Stimulated activated CD8-positive, alpha-beta memory T cell treated with anti-CD3 and anti-CD28 coated beads, Interleukin-4, amount 100 ng/mL, for 4 hours (primary cell): ENCODE measurements at places on chromosomes 3 and 15.

DNA sequence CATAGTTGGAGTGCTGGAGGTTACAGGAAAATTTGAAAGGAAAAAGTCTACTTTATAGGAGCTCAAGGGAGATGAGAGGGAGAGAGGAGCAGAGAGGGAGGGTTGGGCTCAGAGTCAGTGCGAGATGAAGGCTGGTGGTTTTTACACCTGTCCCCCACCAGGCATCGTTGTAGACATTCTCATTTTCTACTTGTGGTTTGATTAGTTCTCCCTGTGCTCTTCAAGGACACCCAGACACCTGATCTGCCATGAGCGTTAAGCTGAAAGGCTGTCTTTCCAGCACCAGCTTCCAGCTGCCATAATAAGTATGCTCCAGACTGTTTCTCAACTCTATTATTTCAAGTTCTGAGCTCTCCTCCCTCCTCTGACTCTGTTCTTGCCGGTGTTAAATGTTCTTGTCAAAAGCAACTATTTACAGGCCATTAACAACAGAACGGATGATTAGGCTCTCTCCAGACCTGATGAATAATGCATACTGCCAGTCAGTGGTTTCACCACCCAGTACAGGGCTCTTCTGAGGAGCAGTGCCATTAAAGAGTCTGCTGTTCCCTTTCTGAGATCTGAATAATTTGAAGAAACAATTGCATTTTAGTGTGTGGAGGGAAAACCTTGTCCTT, 514.6 kb upstream of the MCTP2 start:
- no peak for DNase-seq

DNA sequence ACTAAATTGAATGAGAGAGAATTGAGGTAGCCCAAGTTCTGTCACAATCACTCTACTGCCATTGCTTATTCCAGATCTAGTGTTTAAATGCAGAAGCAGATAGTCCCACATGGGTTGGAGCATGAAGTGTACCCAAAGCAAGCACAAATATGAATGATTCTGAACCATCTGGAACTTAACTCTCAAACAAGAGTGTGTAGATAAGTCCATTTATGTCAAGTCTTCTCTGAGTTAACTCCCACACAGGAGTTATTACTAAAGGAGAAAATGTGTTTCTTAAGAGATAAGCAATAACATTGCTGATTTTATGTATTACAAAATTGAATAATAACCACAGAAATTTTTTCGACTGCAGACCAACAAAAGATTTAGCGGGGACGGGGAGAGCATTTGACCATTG, 33.6 kb downstream of the PAQR9 start:
- no peak for DNase-seq

DNA sequence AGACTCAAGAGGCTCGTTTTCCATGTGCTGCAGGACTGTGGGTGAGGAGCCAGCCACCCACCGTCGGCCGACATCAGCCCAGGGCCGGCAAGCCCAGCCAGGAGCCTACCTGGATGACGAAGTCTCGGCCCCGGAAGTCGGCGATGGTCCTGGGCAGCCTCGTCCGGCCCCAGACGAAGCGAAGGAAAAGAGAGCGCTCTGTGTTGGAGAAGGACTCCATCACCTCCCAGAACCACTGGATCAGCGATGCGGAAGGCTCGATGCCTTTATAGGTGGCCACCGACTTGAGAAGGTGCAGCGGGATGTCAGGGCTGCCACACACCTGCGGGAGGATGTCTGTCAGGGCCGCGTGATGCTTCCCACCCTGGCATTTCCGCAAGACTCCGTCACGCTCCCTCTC, 13.8 kb upstream of the OCA2 start:
- no peak for DNase-seq

- DNase-seq, result no peak
These were observed 83.2 kb upstream of the NEDD4 start for GRCh38 chr15:56076640-56077039.

- DNase-seq, result no peak
These were observed 26.4 kb downstream of the CBLB start for GRCh38 chr3:105842449-105842848.

DNA sequence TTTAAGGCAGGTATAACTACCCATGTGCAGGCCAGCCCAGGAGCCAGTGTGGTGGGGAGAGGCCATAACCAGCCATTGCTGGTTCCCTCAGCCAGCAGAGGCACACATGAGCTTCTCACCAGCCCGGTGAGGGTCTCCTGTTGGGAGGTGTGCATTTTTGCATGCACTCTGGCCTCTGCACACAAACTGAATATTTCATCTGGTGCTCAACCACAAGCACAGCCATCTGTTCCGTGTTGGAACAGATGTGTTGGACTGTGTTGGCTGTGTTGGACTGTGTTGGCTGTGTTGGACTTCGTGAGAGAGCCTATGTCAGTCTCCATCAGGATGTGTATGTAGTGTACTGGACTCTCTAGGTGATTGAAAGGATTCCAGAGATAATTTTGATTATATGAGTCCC, 67.2 kb downstream of the RPL39L start:
- DNase-seq, result no peak

GRCh38 chr3:141391298-141391990, 23.1 kb downstream of the ZBTB38 start:
- DNase-seq, result no peak

GRCh38 chr3:168249205-168249549, 153.5 kb upstream of the GOLIM4 start:
- no peak for DNase-seq

GRCh38 chr3:117485841-117486240, 776.3 kb downstream of the TUSC7 start:
- no peak for DNase-seq

DNA sequence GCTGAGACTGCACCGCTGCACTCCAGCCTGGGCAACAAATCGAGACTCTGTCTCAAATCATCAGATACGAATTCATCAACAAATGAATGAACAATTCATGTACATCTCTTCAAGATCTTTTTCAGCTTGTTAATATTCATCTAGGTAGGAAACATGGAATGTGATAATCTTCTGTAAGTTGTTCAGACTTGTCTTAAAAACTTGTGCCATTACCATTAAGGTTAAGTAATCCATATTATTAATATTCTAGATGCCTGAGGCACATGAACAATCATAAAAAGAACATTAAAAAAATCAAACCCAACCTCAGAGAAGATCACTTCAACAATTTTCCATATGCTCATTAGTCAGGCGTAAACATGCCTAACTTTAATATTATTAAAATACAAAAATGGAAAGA, 36.2 kb downstream of the CHSY1 start:
- no peak for DNase-seq

GRCh38 chr3:9902372-9903237, at the start of gene IL17RE:
TSS of gene IL17RE (plus strand) at chr3:9902848. CDS start at chr3:9902933, 85 bp downstream.
- no peak for DNase-seq

DNA sequence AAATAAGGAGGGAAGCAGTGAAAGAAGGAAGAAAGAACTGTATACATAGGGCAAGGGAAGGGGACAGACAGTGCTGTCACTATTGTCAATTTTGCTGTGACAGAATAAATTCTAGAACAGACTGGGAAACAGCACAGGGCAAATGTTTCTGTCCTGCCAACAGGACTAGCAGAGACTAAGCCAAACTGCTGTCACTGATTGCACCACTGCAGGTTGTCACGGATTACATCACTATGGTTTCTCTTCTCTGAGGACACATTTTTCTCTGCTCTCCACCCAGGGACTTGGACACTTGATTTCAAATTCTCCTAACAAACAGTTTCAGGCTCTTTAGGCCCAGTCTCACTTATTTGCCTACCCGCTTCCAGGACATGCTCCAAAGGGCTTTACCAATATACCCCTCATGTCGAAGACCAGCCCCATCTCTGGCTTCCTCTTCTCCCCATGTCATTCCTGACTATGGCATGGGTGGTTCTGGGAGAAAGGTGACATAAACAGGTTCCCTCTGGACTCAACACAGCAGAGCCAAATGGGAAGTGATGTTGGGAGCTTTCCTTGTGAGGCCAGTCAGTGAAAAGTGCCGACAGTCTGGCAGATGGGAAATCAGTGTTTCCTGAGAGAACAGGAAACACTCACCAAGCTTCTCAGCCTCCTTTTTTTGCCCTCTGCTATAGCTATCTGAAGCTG, 70.2 kb upstream of the ST3GAL6 start:
- DNase-seq, result no peak

DNA sequence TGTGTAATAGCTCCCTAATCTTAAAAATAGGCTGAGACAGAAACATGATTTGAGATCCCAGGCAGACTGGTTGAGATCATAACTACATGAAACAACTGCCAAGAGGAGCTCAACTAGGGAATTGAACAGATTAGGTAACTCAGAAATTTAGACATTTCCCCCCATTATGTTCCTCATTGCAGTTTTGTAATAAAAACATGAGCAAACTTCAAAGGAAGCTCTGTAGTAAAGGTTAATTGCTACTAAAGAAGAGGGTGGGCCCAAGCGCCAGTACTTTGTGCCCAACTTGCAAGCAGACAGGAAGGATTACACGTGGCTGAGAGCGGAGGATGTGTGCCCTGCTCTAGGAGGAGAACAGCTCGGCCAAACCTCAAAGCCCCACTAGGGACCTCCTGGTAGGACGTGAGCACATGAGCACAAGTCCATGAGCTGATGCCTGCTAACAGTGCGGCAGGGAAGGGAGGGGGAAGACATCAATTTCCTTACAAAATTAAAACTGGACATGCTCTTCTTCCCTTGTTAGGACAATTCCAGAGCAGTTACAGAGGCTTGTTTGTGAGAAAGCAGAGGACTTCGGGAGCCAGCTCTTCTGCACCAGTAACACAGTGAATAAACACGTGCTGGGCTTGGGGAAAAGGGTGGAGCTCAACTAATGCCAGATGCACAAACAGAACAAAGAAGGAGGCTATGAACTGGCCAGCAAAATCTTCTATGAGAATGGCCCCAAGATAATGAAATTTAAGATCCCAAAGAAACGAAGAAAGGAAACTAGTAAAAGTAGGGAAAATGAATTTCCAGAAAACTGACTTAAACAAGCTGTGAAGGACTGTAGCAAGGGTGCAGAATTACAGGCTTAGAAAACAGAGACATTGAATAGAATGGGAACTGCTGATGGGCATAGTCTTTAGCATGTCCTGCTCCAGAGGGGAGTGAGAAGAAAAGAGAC, 275.5 kb downstream of the MECOM start:
- DNase-seq, result no peak

DNA sequence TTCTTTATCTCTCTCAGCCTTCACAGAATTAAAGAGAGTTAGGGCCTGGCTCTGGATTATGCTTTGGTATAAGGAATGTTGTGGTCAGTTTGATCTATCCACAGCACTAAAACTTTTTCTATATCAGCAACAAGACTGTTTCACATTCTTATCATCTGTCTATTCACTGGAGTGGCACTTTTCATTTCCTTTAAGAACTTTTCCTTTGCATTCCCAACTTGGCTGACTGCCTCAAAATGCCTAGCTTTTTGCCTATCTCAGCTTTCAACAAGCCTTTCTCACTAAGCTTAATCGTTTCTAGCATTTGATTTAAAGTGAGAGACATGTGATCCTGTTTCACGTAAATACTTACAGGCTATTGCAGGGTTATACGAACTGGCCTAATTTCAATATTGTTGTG, 471.8 kb downstream of the GBE1 start:
- DNase-seq, result no peak

GRCh38 chr3:180959691-180960090, 29.8 kb downstream of the DNAJC19 start:
- no peak for DNase-seq

DNA sequence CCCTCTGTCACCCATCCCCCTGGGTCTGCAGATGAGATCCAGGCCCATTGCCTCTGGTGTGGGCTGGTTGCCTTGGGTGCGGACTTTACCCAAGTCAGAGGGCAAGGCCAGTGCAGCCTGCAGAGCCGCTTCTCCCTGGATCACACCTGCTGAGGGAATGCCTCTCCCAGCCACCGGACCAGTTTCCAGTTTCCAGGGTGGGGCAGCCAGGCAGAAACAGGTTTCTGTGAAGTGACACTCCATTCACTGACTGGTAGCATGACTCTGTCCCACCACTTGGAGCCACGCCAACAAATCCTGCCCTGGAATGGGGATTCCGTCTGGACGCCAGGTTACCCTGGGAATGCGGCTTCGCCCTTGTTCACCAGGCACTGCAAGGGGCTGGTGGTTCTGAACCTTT, 30.0 kb downstream of the PAQR5 start:
- no peak for DNase-seq

- DNase-seq, result no peak
These were observed 788.2 kb upstream of the ARPP21 start for GRCh38 chr3:34851137-34851536.

DNA sequence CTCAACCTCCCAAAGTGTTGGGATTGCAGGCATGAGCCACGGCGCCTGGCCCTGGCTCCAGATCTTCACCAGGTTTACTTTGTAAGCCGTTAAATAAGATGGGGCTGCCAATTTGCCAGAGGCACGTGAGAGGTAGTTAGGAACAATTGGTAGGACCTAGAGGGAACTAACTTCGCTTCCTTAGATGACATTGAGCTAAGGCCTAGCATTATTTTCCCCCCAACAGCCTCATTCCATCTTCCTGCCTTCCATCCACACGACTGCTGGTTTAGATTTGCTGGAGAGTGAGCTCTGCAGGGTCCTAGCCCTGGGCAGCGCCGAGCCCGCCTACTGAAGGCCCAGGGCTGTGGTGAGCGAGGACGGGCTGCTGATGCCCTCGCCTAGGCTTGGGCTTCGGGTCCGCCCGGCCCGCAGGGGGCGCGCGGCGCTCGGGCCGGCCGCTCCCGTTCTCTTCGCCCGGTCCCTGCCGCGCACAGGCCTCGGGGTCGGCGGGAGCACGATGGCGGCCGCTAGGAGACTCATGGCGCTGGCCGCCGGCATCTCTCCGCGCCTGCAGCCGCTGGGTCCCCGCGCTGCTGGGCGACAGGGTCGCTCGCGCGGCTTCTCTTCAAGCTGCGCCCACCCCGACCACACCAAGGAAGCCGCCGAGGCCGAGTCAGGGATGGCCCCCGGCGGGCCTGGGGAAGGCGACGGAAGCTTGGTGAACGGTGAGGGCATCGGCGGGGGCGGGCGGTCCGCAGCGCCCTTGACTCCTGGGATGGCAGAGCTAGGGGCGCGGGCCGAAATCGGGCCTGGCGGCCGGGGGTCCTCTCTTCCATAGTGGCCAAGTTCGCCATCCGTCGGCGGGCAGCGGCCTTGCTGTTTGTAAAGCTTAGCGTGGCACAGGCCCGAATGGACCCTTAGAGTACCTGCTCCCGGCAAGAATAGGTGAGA, 21.9 kb downstream of the DHX30 start:
- peak; percentile 34 for DNase-seq

DNA sequence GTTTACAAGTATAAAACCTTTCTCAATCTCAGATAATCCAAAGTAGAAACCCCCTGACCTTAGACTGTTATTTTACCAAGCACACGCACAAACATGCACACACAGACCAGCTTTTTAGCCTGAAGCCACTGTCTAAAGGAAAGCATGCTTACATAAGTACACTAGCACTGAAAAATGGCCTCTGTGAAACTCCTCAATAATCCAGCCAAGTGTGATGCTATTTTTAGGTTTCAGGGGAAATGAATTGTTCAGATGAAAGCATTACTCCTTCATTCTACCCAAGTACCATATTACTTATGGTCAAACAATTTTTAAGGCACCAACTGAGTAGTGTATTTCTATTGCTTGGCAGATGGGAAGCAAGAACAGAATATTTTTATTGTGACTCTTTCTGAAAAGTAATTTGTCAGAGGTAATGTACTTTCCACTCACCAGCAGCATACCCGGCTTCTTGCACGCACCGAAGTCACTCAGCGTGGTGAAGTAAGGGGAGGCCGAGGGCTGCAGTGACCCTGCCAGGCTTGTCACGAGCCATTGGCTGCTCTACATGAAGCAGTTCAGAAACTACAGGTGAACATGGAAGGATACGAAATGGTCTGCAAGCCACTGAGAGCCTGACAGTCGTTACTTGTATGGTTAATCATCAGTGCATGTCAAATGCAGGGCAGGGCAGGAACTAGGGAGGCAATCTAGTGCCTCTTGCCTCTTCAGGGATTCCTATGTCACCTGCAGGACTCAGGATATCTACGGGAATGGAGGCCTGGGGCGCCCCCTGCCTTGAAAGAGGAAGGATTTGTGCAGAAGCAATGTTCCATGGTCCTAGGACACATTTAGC, 106.7 kb downstream of the GABRB3 start:
- DNase-seq, result no peak
